ENCODE measurements at places on chromosomes 1 and 21.
A peak's percentile ranks its signal among the peaks of the same experiment; 100 is the strongest.

- no peak for DNase-seq
Measured at GRCh38 chr1:110188035-110188618, 22.0 kb upstream of the KCNC4 start.

GRCh38 chr1:27045973-27046558 is 33.4 kb upstream of the TENT5B start:
- peak; percentile 42 for DNase-seq

GRCh38 chr1:39833621-39834385 is 45.1 kb upstream of the BMP8B start:
- no peak for DNase-seq

DNA sequence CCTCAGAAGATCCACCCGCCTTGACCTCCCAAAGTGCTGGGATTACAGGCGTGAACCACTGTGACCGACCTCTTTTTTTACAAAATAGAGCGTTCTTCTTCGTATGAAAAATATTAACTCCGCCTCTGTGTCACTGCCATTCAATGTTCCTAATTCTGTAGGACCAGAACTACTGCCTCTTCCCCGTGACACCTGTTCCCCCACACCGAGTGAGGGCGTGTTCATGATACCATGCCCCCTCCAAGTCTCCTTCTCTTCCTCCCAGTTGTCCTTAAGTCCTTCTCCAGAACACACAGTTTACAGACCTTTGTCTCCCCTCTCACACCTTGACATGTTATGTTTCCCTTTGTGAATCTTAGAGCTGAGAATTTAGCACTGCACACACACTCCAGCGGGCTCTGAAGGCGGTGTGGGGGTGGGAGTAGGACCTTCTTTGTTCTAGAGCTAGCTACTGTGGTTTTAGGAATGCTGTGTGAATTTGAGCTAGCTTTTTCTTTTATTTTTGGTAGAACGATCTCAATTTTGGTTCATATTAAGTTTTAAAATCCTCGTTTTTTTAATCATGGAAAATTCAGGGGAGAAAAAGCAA is 82.4 kb upstream of the LPGAT1 start:
- DNase-seq, result no peak

DNA sequence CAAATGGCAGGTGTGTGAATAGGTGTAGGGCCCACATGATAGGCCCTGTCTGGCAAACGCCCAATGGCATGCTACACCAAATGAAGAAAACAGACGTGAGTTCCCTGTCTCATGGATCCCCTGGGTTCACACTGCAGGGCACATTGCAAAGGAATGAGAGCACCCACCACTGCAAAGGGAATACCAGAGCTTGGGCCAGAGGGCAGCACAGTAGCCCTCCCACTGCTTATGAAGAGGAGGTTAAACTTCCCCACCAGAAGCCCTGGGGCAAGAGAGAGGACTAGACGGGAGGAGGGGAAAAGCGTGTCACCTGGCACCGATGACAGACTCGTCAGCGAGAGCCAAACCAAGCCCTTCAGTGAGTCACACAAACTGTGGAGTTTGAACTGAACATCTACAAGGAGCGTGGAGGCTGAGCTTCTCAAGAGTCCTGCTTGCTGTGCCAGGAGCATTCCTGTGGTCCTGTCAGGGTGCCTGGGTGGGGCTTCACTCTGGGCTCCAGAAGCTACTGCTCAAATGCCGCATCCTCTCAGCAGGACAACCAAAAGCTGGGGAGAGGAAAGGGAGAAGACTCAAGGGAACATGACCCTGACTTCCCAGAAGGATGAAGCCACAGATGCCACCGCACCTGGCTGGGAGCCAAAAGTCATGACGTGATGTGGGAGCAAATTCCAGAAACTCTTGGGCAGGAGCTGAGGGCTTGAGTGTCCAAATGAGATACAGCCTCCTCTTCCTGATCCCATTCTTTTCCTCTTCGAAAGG is 61.1 kb downstream of the TOMM20 start:
- DNase-seq, result no peak

Data from activated CD4-positive, alpha-beta T cell treated with anti-CD3 and anti-CD28 coated beads, Interleukin-2, amount 50 U/mL, for 24 hours (primary cell).